NAMALWA (cell line): ENCODE measurements at places on chromosomes 2 and 18.
A peak's percentile ranks its signal among the peaks of the same experiment; 100 is the strongest.

DNA sequence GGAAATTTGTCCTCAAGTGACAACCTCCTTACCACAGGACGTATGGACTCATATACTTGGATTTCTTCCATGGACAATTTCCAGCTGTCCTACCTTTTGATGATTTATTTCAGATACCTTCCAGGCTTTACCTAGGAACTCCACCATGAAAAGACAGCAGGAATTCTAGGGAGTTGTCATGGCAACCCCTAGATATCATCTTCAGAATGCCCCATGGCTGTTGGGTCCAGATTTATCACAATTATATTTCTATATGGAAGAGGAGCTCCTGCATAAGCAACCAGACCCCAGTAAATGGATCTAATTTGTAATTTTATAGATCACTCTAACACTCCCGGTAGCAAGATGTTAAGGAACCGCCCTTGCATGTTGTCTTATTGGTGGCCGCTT is 102.3 kb upstream of the ZNF521 start:
- no peak for DNase-seq

GRCh38 chr2:20569464-20570223 is 81.3 kb downstream of the HS1BP3 start:
- no peak for DNase-seq

DNA sequence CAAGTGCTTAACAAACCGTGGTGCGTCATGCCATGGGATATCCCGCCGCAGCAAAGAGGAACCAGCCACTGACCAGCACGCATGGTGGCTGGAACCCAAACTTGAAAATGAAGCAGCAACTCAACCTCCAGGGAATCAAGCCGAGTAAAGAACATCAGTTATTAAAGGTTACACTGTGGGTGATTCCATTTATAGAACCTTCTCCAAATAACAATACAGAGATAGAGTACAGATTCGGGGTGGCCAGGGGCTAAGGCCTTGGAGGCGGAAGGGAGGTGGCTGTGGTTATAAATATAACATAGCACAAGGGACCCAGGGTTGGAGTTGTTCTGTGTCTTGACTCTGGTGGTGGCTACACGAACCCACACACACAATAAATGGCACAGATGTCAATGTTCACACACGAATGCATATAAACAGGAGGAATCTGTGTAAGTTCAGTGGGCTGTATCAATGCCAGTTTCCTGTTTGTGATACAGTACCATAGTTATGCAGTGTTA is 123.1 kb downstream of the EIPR1 start:
- peak; percentile 70 for DNase-seq

DNA sequence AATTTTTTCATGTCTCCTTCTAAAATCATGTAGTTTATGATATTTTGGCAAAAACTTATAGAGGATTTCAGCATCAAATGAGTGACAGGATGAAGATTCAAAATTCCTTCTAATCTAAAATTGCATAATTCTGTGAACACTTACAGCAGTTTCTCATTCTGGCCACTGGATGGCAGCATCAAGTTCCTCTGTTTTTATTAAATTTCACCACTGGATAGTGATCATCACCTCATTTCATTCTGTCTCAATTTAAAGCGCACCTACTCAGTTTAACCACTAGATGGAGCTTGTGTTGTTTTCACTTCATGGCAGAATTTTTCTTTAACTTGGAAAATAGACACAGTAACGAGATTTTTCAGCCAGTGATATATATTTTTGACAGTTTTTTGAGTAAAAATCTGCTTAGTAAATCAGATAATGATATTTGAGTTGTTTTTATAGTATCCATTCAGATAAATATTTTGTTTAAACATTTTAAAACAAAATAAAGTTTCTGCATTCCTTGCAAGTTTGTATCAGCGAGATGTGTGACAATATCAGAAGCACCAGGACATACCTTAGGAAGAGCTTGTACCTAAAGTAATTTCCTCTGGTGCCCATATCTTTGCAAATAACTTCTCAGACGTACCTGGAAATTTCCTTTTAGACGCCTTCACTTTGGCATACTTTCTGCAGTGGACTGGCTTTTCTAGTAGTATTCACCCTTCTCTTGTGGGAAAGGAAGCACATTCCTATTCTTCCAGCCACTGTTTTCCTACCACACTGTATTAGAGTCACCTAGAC is 94.7 kb upstream of the ARHGAP15 start:
- DNase-seq: peak; percentile 91

- DNase-seq: no peak
Observed at GRCh38 chr2:214629875-214630274, 179.6 kb downstream of the BARD1 start.

DNA sequence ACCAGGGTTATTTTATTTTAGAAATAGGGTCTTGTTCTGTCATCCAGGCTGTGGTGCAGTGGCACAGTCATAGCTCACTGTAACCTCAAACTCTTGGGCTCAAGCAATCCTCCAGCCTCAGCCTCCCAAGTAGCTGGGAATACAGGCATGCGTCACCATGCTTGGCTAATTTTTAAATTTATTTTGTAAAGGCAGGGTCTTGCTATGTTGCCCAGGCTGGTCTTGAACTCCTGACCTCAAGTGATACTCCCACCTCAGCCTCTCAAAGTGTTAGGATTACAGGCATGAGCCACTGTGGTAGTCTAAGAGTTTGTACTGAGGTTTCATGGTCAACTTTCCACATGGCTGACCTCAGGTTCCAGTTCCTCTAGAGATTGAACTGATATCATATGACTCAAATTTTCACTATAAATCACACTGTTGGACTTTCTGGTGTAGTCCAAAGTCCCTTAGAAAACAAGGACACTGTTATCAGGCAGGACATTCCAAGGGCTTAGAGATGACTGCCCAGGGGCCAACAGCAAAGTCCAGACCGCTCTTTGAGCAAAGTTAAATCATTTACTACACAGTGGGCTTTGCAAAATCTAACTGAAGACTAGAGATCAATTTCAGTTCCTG is 82.0 kb upstream of the MEX3C start:
- DNase-seq: no peak

- no peak for DNase-seq
Observed at GRCh38 chr2:223734346-223734745, 103.0 kb downstream of the AP1S3 start.

GRCh38 chr2:210442878-210443277 is 33.7 kb downstream of the LANCL1 start:
- DNase-seq: no peak
